ENCODE measurements at places on chromosomes 13 and 19.

DNA sequence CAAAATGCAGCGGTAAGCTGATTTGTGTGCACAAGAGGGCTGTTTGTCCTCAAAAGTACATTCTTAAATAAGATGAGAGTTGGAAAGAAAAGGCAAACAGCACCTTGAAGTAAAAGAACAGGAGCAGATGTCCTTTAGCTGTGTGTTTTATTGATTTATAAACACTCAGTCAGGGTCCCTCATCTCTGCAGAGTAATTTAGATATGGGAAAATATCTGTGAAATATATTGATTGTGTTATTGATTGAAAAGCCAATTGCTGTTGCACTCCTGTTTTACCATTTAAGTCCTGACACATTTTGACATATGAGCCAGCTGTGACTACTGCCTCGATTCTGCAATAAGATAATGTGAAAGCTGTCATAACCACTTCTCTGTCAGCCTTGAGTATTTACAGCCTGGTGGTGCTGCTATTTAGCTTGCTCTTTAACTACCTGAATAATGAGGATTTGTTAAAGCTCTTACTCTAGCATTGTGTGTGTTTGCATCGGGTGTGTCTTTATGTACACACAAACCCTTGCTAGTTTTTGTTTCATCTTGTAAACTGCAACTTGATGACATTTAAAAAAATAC is 550.1 kb downstream of the DACH1 start:
- no peak for DNase-seq

DNA sequence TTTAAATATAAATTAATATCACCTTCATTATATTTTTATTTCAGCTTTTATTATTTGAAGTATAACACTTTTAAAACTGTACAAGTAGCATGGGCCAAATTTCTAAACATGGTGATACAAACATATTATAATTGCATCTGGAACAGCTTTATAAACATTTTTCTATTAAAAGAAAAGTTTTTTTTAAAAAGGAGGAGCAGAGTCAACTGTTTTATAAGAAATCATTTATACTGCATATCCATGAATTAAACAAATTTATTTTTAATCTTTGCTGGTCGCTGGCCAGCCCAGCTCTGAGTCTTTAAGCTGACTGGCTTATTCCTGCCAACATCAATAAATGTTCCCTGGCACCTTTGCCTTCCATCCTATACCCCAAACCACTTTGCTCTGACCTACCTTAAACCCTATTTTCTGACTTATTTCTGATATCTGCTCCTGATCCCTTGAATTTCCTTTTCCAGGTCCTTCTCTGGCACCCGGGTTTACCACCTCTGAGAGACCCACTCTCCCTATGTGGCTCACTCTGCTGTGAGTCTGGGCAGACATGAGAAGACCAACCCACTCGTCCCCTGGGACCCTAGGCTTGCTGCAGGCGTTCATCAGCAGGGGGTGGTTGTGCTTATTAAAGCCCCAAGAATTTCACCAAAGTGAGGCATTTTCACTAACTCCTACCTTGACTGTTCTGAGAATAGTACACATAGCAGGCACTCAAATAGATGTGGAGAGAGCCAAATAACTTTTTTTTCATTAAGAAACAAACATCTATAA is 220.3 kb downstream of the KLF12 start:
- DNase-seq = peak; percentile 38

DNA sequence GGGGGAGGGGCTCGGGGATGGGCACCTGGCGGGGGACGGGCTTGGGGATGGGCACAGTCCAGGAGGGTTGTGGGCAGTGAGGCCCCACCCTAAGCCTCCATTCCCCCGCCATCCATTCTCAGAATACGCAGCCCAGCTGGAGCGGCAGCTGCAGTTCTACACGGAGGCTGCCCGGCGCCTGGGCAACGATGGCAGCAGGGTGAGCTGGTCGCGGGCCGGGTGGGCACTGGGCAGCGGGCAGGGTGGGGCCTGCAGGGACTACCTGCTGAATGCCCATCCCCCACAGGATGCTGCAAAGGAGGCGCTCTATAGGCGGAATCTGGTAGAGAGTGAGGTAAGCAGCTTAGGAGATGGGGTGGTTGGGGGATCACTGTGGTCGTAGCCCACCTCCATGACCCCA is 8.3 kb downstream of the PODNL1 start:
- no peak for DNase-seq

GRCh38 chr19:54877471-54877870 is 3.4 kb downstream of the FCAR start:
- no peak for DNase-seq

DNA sequence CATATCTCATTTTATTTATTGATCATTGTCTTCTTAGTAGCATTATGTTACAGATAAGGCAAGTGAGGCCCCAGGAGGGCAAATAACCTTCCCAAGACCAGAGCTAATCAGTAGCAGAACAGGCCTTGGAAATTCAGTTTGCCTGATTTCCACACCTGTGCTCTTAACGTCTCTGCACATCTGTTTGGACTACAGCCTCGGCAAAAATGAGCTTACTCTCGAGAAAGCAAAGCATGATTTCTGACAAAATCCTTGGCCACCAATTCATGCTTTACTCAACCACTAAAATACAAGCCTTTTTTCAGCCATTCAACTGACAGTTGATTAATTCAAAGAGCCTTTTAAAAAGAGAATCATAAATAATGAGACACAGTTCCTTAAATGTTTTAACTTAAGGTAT is 309.3 kb upstream of the HTR2A start:
- DNase-seq = no peak

DNA sequence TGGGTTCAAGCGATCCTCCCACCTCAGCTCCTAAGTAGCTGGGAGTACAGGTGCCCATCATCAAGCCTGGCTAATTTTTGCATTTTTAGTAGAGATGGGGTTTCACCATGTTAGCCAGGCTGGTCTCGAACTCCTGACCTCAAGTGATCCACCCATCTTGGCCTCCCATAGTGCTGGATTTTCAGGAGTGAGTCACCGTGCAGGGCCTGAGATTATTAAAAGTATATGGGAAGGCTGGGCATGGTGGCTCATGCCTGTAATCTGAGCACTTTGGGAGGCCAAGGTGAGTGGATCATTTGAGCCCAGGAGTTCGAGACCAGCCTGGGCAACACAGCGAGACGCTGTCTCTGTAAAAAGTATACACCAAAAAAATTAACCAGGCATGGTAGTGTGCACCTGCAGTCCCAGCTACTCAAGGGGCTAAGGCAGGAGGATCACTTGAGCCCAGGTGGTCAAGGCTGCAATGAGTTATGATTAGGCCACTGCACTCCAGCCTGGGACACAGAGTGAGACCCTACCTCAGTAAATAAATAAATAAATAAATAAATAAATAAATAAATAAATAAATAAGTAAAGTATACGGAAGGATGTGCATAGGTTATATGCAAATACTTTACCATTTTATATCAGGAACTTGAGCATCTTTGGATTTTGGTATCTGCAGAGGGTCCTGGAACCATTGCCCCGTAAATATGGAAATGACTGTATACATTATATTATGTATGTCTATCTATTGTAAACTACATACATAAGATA is 854 bp downstream of the IL12RB1 start:
- no peak for DNase-seq

GRCh38 chr19:7679771-7680605 is 645 bp upstream of the TRAPPC5 start:
- no peak for DNase-seq

- no peak for DNase-seq
Measured at GRCh38 chr13:32262619-32263018, 52.5 kb downstream of the ZAR1L start.

- DNase-seq = no peak
Measured at GRCh38 chr19:42134535-42135070, 2.4 kb upstream of the POU2F2 start.

GRCh38 chr19:29761575-29762232 is 46.6 kb upstream of the C19orf12 start:
- no peak for DNase-seq

- no peak for DNase-seq
Measured at GRCh38 chr19:58557221-58558065, 968 bp downstream of the UBE2M start.

- no peak for DNase-seq
Measured at GRCh38 chr13:50192272-50192813, 177.1 kb downstream of the KCNRG start.

- no peak for DNase-seq
Measured at GRCh38 chr19:33187183-33187540, 7.0 kb upstream of the LRP3 start.

DNA sequence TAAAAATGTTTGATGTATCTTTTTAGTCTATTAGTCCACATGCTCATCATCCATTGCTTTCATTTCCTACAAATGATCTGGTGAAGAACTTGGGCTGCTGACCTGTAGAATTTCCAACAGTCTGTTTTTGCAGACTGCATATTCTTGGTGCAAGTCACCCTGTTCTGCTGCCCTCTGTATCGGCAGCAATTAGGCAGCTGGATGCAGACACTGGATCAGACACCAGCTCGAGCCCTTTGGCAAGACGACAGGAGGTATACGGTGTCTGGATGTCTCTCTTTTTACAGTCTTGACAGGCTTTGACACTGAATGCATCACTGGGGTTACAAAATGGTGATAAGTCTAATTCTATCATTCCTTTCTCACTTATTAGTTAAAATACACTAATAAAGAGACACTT is 21.8 kb downstream of the MTRF1 start:
- DNase-seq = no peak

- DNase-seq = peak; percentile 33
Measured at GRCh38 chr19:3098141-3098514, 4.0 kb downstream of the GNA11 start.

DNA sequence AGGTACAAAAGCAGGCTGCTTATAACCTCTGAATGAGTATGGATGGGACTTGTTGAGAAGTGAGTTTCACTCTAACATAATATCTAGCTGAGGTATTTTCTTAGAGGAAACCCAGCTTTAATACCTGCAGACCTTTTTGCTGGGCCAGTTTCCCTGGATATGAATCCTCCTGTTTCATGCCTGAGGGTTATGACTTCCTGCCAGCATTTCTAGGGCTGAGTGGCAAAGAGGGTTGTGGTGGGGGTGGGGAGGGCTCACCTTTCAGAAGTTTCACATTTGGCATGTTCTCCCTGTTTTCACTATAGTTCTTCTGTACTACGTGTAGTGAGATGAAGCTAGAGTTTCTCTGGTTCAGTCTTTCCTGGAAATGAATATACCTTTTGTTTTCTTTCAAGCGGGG is 73.7 kb downstream of the LACC1 start:
- no peak for DNase-seq

DNA sequence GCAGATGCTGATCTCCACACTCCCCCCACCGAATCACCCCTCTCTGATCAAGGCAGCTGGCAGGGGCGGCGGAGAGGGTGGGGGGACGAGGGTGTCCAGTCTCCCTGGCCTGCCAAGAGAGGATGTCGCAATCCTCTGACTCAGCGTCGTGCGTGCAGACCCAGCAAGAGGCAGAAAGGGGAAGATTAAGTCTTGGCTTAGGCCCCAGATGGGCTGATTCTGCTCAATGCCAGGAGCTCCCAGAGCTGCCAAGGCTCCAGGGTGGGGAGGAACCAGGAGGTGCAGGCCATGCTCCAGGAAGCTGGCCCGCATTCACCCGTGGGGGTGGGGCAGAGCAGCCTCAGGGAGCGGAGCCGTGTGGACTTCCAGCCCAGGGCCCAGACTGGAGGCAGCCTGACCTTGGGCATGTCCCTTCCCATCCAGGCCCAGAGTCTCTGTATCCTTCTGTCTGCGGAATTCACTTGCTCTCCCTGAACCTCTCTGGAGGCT is 6.6 kb upstream of the BCL3 start:
- DNase-seq = peak; percentile 100

DNA sequence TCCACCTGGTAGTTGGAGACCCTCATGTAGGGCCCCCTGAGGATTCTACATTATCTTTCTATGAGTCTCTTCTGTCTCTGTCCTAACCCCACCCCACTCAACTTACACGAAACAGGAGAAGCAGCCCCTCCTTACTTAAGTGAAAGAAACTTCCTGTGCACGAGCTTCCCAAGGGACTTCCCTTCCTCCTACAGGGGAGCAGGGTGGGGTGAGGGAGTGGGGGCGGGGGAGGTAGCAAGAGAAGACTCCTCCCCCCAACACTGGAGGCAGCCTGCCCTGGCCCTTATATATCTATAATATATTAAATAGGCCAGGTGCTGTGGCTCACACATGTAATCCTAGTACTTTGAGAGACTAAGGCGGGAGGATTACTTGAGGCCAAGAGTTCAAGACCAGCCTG is 5.5 kb upstream of the PDE4C start:
- DNase-seq = no peak

GRCh38 chr13:98503175-98504028 is 73.5 kb downstream of the STK24 start:
- DNase-seq = no peak

DNA sequence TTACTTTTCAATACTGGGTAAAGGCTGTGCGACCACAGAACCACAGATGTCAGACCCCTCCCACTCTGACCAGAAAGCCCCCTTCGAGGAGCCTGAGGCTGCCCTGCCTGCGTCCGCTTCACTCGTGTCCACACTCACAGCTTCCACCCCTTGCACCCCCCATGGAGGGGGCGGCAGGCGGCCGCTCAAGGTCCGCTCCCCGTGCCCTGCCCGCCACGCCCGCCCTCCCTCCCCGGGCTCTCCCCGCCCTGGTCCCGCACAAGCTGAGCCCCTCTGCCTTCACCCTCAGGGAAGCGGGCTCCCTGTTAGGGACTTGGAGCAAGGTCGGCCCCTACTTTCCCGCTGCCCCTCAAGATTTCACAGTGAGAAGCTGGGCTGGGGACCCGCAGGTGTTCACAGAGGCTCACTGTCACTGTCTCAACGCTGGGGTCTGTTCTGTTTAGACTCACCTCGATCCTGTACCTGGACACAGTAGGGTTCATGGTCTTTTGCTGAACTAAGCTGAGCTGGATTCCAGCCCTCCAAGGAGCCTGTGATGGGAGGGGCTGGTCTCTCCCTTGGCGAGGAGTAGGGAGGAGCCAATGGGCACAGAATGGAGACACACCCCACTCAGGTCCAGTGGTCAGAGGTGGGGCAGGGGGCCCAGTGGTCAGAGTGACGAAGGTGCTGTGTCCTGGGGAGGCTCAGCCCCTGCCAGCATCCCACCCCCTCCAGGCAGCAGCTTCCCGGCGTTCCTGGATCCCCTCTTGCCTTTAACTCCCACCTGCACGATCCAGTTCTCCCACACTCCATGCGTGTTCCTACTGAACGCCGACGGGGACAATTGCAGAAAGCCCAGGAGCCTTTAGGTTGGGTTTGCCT is 69.5 kb downstream of the SPACA7 start:
- DNase-seq = no peak

DNA sequence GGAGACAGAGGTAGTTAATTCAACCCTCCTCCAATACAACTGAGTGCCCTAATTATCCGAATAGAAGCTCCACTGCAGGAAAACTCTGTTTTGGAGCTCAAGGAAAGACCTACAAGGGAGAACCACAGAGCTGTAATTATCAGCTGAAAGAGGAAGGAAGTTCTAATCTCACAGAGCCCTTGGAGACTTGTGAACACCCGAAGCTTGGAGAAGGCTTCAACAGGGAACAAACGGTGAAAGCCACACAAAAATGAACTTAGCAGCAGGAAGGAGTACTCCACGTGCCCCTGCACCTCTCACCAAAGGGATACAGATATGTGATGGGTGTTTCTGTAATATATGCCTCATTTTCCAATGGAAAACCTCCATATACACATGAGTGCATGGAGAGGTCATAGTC is 61.1 kb downstream of the IRS2 start:
- no peak for DNase-seq

- no peak for DNase-seq
Measured at GRCh38 chr13:58721273-58721672, 1089.7 kb downstream of the PCDH17 start.
